Muscle of leg (tissue), 16 donors: ENCODE measurements at places on chromosomes 2 and 18.

GRCh38 chr2:233811732-233812131, 33.6 kb downstream of the MROH2A start:
- DNase-seq, result no peak

- DNase-seq, result no peak
Measured at GRCh38 chr2:48320742-48321141, 209.2 kb upstream of the STON1 start.

DNA sequence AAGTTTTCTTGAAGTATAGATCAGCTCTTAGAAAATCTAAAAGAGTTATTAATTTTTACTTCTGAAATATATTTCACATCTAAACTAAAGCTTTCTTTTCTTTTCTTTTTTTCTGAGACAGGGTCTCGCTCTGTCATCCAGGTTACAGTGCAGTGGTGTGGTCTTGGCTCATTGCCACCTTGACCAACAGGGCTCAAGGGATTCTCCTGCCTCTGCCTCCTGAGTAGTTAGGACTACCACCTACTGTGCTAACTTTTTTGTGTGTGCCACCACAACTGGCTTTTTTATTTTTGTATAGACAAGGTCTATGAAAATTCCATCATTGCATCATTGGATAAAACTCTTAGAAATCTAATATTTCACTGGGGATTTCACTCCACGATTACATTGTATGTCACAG, 10.0 kb upstream of the ALPG start:
- DNase-seq, result no peak

DNA sequence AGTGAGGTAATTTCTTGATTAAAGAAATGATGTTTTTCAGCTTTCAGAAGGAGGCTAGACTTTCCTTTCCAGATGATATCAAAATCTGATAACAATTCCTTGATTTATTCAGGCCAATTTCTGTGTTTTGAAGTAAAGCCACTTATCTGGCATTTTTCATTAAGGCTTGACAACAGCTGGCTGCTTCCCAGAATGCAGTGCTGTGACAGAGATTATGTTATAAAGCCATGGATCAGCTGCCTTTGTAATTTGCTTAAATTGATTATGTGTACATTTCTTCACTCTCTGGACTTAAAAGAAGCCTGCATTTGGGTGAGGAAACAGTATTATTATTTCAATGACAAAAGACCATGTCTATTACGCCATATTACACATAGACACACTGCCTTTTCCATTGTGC, 136.0 kb downstream of the PLCL1 start:
- no peak for DNase-seq
